ENCODE measurements at places on chromosomes 3 and 15.

GRCh38 chr3:47379411-47379899 is 1.4 kb upstream of the PTPN23 start:
- DNase-seq = no peak

DNA sequence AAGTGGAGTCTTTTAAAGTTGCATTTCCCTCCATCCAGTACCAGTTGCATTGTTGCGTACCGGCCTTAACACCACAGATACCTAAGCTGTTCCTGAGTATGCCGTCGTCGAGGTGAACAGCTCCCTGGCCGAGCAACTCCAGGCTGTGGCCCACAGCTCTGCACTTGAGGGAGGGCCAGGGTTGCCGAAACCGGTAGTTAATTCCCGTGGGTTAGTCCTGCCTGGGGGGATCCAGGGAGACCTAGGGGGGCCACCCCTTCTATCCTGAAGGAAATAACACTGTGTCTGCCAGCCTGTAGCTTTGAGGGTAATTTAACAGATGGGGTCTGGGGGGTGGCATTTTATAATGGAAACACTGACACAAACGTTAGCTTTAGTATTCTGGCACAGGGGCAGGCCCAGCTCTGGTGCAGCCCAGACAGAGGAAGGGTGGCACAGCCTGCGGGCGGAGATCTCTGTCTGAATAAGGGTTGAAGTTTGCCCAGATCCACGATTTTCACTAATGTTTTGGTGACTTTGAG is 60.8 kb downstream of the RGMA start:
- no peak for DNase-seq

- no peak for DNase-seq
Measured at GRCh38 chr3:188082450-188082849, 71.5 kb upstream of the LPP start.

DNA sequence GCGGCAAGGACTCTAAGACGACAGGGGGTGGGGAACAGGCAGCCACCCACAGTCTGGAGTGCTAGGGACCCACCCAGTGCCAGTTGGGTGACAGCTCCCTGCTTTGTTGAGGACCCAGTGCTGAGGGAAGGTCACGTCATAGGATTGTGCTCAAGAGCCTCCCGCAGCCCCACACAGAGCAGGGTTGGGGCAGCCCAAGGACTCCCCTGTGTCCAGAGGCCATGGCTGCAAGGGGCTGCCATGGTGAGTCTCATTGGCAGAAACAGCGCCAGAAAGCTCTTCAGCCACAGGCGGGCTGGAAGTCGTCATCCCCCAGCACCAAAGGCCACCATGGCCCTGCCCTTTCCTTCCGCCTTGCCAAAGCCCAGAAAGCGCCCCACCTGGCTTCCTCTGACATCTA is 37.0 kb upstream of the PLXNA1 start:
- DNase-seq = no peak

DNA sequence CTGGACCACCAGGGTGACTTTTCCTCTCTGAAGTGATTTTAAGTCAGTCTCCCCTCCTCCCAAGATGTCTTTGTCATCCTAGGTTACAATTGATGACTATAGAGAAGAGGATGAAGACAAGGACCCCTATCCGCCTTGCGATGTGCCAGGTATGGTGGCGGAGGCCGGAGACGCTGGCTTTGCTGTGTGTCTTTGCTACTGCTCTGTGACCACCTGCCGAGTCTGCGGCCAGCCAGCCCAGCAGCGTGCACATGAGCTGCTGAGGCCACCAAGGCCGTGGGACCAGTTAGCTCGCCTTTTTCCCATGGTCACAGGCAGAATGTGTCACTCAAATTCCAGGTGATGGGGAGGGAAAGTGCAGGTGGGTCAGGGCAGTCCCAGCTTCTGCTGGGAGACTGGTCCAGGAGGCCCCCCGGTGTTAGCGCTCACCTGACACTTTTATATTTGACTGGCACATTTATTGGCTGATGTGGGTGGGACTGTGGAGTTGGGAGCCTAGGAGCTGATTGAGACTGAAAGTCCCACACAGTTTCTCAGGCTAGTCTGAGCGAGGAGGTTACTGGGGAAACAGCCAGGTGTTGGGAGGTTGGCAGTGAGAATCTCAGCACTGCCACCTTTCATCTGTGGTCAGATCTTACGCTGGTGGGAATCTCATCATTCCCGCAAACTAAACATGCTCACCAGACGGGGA is 114.1 kb downstream of the CHDH start:
- DNase-seq = no peak

DNA sequence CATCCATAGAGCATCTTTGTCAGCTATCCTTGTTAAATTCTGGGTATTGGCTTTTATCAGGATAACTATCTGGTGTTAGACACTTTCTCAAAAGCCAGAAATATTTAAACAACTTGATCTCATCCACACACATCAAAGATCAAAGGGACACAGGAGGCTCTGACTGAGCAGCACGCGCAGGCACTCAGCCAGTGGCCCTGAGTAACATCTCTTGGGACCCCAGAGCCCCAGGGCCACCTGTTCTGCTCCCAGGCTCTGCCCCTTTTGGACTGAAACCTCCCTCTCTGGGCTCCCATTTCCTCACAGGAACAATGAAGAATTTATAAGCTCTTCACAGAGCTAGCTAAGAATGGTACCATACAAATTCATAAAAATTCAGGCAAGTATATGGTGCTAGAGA is 16.1 kb downstream of the ATP10A start:
- peak; percentile 45 for DNase-seq

DNA sequence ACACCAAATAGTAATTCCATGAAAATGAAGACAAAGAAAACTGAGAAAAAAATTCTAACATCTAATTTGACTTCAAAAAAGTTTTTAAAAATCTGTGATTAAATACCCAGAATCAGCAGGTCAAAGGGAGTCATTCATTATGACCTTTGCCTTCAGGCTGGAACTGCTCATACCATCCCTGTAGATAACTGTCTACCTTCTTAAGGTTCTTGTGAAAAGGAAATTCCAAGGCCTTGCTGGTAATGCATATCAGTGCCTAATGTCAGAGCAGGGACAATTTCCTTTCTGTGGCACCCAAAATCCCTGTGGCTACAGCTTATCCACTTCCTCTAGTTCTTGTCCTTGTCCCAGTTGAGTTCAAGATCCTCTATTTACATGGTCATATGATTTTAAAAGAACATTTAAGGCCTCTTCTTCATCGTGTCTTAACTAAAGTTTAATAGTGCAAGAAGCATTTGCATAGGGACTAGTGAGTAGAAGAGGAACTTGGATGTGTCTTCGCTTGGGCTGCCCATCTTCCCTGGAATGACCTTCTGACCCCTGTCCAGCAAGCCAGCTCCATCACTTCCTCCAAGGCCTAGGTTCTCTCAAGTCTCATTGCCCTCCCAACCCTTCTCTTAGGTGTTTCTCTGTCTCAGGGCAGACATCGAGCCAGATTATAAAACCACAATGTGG is 8.7 kb upstream of the PLCL2 start:
- no peak for DNase-seq

- DNase-seq = peak; percentile 97
Measured at GRCh38 chr3:108472001-108472591, 38.3 kb downstream of the MYH15 start.

DNA sequence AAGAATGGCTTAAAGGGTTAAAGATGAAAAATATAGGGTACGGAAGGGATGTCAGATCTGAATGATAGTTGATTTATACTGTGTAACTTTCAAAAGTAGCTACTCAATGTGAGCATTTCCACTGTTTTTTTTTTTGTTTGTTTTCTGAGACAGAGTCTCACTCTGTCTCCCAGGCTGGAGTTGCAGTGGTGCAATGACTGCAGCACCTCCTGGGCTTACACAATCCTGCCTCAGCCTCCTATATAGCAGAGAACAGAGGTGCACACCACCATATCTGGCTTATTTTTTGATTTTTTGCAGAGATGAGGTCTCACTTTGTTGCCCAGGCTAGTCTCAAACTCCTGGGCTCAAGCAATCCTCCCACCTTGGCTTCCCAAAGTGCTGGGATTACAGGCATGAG is 9.9 kb upstream of the PXK start:
- no peak for DNase-seq

DNA sequence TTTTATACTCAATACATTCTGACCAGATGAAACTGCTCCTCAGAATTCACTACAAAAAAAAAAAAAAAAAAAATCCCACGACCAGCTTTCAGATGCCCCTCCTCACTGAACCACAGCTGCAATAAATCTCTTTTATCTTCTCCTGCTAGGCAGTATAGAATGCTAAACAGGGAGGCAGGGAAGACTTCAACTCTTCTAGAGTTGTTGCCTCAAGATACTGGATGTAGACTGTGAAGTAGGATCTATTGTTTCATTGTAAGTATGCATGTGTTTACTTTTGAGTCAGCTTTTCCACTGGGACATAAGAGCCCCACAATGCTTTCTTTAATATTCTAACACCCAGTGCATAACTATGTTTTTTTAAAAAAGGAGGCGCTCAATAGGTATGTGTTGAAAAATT is 401.4 kb downstream of the TBL1XR1 start:
- DNase-seq = no peak

GRCh38 chr3:165827883-165828282 is 9.3 kb downstream of the BCHE start:
- DNase-seq = no peak

DNA sequence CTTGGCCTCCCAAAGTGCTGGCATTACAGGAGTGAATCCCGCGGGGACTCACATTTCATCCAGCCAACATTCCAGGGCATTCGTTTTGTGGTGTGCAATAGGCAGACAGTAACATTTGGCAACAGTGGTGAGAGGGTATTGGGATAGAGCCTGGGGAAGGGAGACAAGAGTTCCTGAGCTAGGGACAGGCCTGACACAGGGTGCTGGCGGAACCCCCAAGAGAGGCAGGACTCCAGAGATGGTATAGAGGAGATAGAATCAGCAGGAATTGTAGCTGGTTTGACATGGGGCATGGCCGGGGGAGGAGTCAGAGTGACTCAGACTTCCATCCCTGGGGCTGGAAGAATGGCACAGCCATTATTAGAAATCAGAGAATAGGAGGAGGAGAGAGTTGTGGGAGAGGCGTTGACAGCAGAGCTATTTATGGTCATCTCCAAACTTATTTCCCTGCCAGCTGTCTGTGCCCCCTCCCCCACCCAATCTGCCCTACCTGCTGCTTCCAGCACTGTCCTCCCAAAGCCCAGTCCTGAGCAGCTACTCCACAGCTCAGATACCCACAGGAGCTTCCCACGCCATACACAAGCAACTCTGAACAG is 4.4 kb upstream of the IDH2 start:
- DNase-seq = peak; percentile 62

All from LHCN-M2 (cell line).